Forelimb muscle (tissue), 1 donor: ENCODE measurements at places on chromosomes 5 and 9.

DNA sequence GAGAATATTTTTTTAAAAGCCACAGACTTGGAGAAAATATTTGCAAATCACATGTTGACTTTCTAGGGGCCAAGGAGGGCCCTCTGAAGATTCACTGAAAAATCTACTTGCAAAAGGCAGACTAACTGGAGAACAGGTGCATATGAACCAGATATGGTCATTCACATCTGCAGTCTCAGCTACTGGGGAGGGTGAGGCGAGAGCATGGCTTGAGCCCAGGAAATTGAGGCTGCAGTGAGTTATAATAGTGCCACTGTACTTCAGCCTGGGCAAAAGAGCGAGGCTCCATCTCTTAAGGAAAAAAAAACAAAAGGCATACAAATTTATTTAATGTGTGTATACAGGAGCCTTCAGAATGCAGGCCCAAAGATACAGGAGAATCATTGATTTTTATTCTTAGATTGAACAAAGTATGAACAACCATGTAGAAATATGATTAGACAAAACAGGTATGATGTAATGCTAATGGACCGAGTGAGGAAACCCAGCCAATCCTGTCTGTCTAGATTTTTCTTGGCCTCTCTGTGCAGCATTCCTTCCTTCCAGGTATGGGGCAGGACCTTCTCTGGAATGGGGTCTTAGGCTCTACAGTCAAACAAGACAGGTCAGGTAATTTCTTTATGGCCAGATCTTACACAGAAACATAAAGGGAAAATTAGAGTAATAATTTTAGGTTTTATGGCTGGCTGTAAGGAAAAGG lies 15.3 kb upstream of the SLC27A6 start:
- DNase-seq, result no peak

GRCh38 chr5:24732184-24732583 lies 87.4 kb upstream of the CDH10 start:
- no peak for DNase-seq

DNA sequence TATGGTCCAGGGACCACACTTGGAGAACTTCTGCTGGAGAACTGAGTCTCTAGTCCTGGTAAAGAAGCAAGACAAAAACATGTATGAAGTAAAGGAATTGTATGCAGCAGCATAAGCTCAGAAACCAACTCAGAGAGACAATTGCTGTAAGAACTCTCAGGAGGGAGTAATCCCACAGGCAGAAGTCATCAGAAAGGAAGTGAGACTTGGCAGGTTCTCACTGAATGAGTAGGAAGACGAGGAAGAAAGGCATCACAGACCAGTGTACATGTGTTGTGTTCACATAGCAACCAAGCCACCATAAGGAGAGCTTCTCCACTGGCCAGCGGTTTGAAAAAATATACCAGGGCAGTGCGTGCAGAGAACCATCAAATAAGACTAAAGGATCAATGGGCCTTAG lies 57.9 kb upstream of the FST start:
- DNase-seq, result no peak

GRCh38 chr5:141838326-141839014 lies 39.7 kb downstream of the PCDH1 start:
- no peak for DNase-seq

GRCh38 chr9:86122311-86122710 lies 23.0 kb upstream of the GOLM1 start:
- DNase-seq, result no peak

DNA sequence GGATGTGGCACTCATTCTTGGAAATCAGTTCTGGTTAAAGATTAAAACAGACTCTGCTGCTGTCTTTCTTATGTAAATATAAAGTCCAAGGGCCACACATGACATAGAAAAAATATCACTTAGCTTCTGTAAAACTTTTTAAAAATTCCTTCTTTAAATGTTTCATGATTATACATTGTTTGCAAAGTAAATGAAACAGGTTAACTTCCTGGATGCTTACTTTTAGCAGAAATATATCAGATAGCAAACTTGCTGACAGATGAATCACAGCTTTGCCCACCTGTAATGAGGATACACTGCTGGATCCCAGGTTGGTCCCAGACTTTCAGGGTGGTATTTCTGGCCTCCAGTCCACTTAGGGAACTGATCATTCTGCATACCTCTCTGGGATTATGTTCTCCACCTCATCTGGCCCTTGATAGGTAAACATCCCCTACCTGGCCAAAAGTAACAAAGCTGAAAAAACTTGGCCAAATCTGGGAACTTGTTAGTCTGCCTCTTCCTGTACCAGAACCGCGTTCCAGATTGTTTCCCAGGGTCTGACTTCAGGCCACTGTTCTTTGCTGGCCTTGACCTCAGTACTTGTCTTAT lies 340.5 kb downstream of the ADGRV1 start:
- DNase-seq, result no peak

DNA sequence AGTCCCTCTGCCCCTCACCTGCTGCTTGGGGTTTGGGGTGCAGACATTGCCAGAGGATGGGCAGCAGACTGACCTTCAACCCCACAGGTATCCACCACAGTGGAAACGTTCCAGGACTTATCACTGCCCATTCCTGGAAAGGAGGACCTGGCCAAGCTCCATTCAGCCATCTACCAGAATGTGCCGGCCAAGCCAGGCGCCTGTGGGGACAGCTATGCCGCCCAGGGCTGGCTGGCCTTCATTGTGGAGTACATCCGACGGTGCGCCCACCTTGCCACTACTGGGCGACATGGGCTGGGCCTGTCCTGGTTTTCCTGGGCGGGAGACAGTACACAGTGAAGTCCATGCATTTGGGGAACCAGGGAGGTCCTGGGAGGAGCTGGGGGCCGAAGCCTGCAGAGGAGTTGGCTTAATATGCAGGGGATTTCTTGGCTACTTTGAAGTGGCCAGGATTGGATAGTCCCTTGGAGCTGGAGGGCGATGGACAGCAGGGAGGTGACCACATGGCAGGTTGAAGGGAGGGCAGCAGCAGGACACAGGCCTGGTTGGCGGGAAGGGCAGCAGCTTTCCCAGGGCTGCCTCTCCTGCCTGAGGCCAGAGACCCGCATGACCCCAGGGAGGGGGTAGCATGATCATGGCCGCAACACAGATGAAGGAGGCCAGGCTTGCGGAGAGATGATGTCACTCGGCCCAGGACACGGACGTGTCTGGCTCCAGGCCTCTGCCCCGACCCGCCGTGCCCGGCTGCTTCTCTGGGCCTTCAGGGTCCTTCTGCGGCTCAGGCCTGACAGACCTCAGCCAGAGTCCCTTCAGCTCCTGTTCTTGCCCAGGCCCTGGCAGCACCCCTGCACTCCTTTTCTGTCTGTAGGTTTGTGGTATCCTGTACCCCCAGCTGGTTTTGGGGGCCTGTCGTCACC lies 34.6 kb downstream of the USP20 start:
- DNase-seq, result no peak

DNA sequence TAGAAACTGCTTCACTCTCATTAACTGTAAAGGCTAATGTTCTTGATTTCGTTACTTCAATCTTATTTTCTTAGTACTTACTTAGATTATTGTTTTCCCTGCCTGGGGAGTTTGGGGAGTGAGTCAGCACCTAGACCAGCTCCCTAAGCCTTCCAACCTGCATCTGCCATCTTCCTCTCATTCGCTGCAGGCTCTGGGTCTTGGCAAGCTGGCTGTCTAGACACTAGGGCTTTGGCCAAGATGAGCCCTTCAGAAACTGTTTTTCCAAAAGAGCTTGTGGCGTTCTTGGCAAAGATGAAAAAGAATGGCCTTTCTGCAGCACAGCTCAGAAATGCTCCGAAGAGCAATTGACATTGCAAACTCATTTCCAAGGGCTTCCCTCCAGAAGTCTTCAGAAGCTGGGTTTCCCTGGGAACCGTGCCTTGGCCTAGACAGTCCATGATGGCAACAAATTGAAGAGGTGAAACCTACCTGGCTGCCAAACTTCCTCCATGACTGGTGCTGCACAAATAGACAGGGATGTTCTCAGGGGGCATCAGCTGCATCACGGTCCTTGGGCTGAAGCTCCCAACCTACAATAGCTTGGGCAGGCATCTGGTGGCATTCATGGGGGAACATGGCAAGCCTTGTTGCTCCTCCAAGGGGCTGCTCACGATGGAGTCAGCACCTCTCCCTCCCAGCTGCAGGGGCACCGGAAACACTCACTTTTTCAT lies 76.6 kb downstream of the NSUN2 start:
- no peak for DNase-seq

GRCh38 chr5:55915783-55916182 lies 64.6 kb downstream of the IL31RA start:
- DNase-seq, result no peak

GRCh38 chr5:96577909-96578308 lies 84.3 kb upstream of the CAST start:
- no peak for DNase-seq

- DNase-seq, result no peak
Observed at GRCh38 chr9:91346644-91347043, 15.1 kb downstream of the AUH start.

DNA sequence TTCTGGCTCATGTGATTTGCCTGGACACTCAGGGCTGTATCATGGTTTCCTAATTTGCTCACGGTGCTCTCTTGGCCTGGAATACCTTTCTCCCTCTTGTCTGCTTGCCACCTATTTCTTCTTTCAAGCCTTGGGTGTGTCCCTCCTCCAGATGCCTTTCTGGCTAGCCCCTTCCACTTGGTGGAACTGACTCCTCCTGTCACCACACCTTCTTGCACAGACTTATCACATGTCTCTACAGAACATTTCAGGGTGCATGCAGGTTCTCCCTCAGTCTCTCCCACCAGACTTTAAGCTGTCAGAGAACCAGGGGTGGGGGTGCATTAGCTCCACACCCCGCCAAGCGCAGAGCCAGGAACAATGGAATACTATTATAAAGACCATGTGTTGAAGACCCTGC lies 1.9 kb downstream of the TBC1D2 start:
- DNase-seq, result no peak

DNA sequence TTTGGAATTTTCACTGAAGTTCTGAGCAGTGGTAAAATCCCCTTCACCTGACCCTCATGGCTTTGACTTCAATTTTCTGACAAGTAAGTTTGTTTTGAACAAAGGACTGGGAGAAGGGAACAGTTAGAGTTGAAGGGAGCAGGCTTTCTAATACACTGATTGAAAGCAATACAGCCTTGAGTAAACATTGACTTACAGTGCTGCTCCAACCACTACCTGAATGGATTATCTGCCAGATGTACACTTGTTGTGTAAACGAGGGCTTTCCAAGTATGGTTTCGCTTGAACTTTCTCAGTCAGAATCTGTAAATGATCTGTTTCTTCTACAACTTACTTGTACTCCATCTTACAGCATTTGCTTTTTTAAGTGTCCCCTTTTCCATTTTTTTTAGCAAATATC lies 1414.9 kb upstream of the NUDT12 start:
- no peak for DNase-seq

GRCh38 chr9:6302417-6302816 lies 25.8 kb upstream of the TPD52L3 start:
- DNase-seq, result no peak

DNA sequence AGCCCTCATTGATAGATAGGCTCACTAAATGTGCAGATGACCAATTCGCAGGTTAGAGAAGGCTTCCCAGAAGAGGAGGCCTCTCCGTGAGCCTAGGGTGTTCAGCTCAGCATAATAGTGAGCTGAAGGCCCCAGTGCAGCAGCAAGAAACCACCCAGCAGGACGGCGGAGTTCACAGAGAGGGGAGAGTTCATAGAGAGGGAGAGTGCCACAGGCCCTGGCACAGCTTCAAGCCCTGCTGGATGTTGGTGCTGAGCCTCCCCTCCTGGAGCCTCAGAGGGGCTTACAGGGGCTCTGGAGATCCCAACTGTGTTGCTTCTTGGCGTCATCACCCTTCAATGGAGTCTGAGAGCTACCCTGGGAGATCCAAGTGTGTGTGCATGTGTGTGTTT lies 2.1 kb downstream of the SLC22A5 start:
- DNase-seq, result no peak

- no peak for DNase-seq
Observed at GRCh38 chr5:157459715-157460599, at the start of gene NIPAL4. Gene NIPAL4, plus strand, starts transcription at chr5:157460213. Its CDS starts 108 bp downstream, at chr5:157460321.

DNA sequence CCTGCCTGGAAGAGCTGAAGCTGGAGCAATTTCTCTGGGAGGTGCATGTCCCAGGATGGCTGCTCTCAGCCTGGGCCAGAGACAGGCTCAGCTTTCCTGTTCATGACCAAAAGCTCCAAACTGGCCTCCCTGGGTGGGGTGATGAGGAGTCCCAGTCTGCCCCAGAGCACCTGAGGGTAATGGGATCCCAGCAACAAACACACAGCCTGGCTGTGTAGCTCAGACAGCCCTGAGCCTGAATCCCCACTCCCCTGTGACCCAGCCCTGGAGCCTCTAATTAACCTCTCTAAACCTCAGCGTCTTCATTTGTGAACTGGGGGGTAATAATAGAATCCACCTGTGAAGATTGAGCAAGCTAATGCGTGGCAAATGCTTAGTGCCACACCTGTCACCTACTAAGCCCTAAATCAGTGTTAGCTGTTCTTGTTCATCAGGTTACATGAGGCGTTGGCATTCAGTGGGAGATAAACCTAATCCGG lies 67.5 kb downstream of the HSPA4 start:
- DNase-seq, result no peak

- DNase-seq, result no peak
Observed at GRCh38 chr9:133572821-133573361, 36.3 kb downstream of the FAM163B start.

DNA sequence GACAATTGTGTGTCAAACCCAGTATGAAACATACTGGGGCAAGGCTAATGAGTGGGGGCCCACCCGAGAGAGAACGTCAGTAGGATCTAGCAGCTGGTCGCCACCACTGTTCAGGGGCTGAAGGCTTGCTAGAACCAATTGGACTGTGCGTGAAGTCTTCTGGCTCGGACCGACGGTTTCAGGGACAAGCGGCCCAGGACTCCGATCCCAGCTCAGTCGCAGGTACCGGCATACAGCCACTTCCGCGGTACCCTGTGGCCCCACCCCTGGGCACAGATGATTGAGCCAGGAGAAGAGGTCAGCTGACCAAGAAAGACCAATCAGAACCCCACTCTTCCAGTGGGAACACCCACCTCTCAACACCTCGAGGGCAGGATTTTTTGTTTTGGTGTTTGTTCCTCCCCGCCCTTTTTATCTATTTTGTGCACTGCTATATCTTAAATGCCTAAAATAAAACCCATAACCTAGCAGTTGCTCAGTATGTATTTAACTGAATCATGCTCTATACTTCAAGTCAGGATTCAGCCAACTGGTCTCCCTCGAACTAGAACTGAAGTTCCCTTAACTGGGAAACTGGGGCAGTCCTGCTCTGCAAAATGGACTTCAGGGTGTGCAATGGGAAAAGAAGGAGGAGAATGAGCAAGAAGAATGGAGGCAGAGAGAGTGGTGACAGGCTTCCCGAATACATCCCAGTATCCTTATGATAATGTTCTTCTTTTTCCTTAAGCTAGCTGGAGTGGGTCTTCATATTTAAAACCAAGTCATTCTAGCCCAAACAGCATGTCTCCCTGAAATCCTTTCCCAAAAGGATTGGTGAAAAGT lies 21.1 kb upstream of the CPEB4 start:
- no peak for DNase-seq

DNA sequence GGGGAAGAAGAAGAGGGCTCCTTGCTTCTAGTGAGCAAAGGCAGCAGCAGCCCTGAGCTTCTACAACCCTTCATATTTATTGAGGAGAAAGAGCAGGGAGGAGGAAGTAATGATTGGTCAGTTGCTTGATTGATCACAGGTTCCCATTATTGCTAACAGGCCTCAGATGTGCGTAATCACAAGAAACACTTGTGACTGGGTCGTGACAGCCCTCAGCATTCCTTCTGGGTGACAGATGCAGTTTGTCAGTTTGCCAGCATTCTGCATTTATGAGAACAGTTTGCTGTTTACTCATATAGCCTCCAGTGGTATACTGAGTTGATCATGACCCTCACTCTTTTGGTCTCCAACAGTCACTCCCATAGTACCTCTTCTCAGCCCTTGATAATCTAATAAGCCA lies 111.5 kb upstream of the TNC start:
- DNase-seq, result no peak
